Cerebellum (tissue), 4 donors: ENCODE measurements at places on chromosomes 2 and 18. TPM values are rescaled to one million over a fixed set of nuclear protein-coding genes. Genes with fewer than 3 reads are reported as not detected.

The RBFA gene
- total RNA-seq, result 63.1 TPM

The ALKAL2 gene
- 2.4 TPM for total RNA-seq

The MBD1 gene
- total RNA-seq, result 57.1 TPM

The DOCK10 gene
- total RNA-seq, result 53.0 TPM

The KIF1A gene
- total RNA-seq, result 217 TPM

The XDH gene
- 0.54 TPM for total RNA-seq

The FEZ2 gene
- 60.2 TPM for total RNA-seq
